ENCODE measurements at places on chromosomes 5 and 9.

GRCh38 chr5:126963822-126964375, 66.5 kb downstream of the MARCHF3 start:
- DNase-seq: no peak

DNA sequence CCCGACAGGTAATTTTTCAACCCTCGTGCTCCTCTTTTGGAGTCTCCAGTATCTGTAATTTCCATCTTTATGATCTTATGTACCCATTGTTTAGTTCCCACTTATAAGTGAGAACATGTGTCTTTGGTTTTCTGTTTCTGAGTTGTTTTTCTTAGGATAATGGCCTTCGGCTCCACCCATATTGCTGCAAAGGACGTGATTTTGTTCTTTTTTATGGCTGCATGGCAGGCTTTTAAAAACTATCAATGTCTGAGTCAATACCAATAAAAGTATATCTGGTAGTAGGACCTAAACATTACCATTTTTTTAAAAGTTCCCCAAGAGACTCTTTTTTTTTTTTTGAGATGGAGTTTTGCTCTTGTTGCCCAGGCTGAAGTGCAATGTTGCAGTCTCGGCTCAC, 3.9 kb upstream of the SLC26A2 start:
- no peak for DNase-seq

DNA sequence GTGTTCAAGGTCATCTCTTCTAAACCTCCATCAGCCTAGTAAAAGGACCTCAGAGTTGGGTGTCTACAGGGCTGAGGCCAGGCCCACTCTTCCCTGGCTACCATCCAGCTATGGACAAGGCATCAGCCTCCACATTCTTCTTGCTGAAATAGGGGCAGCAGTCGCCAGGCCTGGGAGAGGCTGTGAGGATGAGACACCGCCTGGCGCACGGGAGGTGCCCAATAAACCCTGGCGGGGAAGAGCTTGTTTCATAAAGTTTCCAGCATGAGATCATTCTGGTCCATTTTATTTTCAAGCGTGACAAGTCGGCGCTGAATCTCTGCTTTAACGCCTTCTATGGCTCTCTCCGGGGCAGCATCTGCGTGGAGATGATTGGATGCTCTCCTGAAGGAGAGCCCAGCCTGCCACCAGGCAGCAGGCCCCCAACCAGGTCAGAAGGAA, 153.4 kb downstream of the OLFM1 start:
- no peak for DNase-seq

GRCh38 chr5:82820961-82821845, 256.0 kb downstream of the TMEM167A start:
- DNase-seq: no peak

DNA sequence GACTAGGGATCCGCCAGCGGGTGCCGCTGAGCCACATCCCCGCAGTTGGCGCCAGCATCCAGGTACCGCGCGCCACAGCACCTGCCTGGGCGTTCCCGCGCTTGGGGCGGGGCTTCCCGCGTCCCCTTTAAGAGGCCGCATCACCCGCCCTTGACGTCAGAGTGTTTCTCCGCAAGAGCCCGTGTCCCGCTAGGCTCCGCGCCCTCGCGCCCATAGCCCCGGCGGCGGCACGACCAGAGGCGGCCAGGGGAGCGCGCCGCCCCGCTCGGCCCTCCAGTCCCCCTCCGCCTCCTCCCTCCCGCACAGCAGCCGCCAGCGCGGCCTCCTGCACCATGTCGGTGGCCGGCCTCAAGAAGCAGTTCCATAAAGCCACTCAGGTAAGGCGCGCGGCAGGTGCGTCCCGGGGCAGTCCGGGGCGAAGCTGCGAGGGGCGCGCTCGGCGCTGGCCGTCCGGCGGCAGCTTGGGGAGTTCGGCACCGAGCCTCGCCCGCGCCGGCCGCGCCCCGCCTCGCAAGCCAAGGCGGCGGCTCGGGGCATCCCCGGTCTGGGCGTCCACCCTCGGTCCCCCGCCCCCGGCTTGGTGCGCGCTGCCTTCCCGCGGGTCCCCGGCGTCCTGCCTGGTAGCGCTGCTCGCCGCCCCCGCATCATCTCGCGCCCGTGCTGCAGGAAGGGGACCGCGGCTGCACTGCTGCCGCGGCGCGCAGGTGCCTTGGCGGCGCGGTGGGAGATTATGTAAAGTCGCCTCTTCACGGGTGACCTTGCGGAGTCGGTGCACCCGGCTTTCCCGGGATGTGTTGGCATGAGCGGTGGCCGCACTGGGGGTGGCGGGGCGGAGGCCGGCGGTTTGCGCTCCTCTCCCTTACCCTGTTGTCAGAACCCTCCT, at the start of gene SH3GL2:
SH3GL2 (plus strand) TSS at position 156 of the 883 bp plus-strand sequence.
- DNase-seq: peak; percentile 80

- peak; percentile 95 for DNase-seq
Measured at GRCh38 chr9:137055385-137056364, 1.8 kb upstream of the ENTPD2 start.

DNA sequence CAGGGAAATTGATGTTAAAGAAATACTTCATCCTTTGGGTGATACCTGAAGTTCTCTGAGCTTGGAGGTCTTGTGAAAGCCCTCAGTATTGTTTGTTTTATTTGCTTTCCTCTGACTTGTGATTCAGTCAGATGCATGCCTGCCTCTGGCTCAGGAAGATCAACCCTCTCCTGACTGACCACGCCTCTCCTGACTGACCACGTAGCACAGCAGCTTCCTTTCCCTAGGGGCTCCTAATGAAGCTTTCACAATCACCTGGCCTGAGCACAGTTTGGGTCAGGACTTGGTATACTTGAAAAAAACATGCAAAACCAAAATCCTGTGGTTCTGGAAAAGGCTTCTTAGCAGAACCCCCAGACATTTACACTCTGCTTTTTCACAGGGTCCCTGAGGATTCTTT, 3.8 kb downstream of the TGFBI start:
- DNase-seq: no peak

GRCh38 chr5:17400724-17401469, 97.1 kb upstream of the TAF11L2 start:
- no peak for DNase-seq

DNA sequence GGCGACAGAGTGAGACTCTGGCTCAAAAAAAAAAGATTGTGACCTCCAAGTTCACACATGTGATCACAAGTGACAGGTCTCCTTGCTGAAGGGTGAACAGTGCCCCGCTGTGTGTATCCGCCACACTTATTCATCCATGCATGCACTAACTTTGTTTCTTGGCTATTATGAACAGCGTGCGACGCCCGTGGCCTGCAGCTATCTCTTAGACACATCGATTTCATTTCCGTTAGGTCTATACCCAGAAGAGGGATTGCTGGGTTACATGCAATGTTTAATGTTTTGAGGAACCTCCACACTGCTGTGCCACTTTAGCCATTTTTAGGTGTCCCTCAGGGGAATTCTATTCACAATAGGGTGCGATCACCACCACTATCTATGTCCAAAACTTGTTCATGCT, 12.1 kb upstream of the EGFL7 start:
- DNase-seq: no peak

DNA sequence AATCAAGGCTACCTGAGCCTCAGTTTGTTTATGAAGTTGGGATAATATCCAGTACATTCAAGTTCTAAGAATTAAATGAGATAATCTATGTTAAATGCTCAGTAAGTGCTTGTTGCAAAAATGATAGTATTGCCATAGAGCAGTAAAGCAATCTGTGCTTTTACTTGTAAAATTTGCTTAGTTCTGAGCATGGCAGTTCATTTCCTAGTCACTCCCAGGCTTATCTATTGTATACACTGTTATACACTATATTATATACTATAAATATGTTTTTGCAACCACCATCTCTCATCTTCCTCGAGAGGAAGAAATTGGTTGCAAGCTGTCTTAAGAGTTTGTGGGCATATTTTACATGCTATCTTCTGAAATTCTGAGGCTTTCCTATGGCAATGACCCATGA, 63.4 kb downstream of the MTREX start:
- no peak for DNase-seq

DNA sequence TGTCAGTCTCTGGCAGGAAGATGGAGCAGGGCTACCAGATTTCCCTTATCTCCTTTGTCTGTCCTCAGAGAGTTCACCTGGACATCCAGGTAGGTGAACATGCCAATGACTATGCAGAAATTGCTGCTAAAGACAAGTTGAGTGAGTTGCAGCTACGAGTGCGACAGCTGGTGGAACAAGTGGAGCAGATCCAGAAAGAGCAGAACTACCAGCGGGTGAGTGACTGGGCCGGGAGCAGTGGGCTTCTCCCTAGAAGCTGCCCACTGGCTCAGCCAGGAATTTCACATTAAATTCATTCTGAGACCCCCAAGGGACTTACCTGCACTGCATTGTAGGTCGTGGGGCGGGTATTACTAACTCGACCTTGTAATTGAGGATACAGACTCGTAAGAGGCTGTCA, 2.1 kb downstream of the TMED9 start:
- no peak for DNase-seq

GRCh38 chr5:83827111-83827557, 106.5 kb upstream of the HAPLN1 start:
- DNase-seq: no peak

DNA sequence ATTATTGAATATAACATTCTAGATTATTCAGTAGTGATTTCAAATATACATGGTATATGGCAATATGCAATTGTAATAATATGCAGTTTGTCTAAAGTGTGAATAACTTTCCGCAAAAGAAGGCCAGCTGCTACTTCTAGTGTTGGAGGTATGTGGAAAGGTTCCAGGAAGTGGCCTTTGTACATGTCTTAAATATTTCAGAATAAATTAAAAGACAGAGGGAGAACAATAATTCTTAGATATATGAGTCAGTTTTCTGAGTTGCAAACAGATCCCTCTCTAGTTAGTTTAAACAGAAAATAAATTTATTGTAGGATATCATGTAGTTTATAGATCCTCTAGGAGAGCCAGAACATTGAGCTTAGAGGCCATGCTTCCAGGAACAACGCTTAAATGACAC, 210.8 kb upstream of the ELL2 start:
- DNase-seq: no peak

GRCh38 chr9:89885156-89885555, 280.3 kb downstream of the GADD45G start:
- no peak for DNase-seq

DNA sequence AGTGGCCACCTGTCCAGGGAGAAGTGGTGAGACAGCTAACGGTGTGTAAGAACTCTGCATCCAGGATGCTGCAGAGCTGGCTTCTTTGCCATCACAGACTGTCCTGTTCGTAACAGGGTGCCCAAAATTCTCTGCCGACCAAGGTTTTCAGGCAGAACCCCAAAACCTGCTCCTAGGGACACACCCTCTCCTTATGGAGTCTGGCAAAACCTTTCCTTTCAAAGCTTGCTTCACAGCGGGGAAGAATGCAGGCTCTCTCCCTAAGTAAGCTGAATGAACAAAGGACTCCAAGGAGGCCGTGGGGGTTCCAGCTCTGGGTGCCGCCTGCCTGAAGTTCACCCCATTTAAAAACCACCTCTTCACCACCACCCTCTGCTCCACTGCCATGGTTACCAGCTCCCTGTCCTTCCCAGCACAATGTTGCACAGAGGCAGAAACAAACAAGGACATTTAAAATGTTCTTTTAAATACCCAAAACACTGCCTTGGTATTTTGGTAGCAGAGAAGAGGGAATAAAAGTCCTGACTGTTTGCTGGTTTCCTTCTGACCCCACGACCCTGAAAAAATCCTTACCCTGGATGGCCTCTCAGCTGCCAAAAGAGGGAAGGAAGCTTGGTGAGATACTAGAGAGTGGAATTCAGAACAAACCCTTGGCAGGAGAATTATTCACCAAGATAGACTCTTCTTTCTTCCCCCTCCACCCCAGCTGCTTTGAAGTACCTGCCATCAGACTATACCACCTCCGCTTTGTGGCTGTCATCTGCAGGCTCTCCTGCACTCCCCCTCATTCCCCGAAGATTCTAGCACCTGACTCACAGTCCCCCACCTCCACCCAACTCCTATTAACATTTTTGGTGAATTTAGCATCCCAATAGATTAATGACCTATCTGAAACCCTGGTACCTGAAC, 7.1 kb upstream of the KLF9 start:
- DNase-seq: no peak
